ENCODE measurements at places on chromosomes 5 and 9. TPM values are rescaled to one million over a fixed set of nuclear protein-coding genes. Genes with fewer than 3 reads are reported as not detected.

Gene NPDC1
- total RNA-seq, result 384 TPM

Gene KIAA1958
- total RNA-seq, result 42.8 TPM

Gene PTAR1
- total RNA-seq, result 47.6 TPM

Gene C8G
- not detected for total RNA-seq

Gene LURAP1L
- 8.8 TPM for total RNA-seq

- no peaks in the 10 kb centered on the region for H3K36me3 ChIP-seq
- no peak overlapping the region for H3K4me3 ChIP-seq
- no peaks in the 10 kb centered on the region for H3K27me3 ChIP-seq
- no peaks in the 10 kb centered on the region for H3K4me1 ChIP-seq
These were observed 6.0 kb downstream of the UBQLN1 start for GRCh38 chr9:83701769-83702168.

- H3K36me3 ChIP-seq, result no peaks in the 10 kb centered on the region
- H3K4me3 ChIP-seq, result no peak overlapping the region
- H3K4me1 ChIP-seq, result peaks cover 6% of the 10 kb centered on the region
- H3K27ac ChIP-seq, result no peak overlapping the region
- no peak for DNase-seq
These were observed 65.4 kb downstream of the MED27 start for GRCh38 chr9:132014218-132014805.

- no peaks in the 10 kb centered on the region for H3K36me3 ChIP-seq
- H3K27me3 ChIP-seq, result no peaks in the 10 kb centered on the region
- H3K27ac ChIP-seq, result no peak overlapping the region
- no peaks in the 10 kb centered on the region for H3K4me1 ChIP-seq
- no peak for DNase-seq
These were observed 82.2 kb downstream of the SLC28A3 start for GRCh38 chr9:84258371-84258770.

GRCh38 chr5:127846884-127847283 lies 143.7 kb downstream of the CCDC192 start:
- DNase-seq, result no peak
- no peaks in the 10 kb centered on the region for H3K27me3 ChIP-seq
- H3K36me3 ChIP-seq, result no peaks in the 10 kb centered on the region

DNA sequence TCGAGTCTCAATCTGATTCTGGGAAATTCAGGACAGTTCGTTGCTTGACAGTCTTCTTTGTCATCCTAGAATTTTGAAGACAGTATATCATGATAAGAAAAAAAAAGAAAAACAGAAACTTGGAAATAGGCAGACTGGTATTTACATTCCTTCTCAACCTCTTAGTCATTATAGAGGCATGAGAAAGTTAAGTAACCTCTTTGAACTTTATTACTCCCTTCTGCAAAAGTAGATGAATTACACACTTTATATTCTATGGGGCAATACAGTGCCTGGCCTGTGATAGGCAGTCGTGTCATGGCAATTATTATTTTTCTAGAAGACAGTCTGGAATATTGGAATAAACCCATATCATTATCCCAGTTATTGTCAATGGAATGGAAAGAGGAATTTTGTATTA lies 828.9 kb downstream of the TLR4 start:
- H3K4me1 ChIP-seq, result no peaks in the 10 kb centered on the region
- no peaks in the 10 kb centered on the region for H3K36me3 ChIP-seq
- DNase-seq, result no peak
- no peaks in the 10 kb centered on the region for H3K27me3 ChIP-seq
- no peak overlapping the region for H3K4me3 ChIP-seq
- H3K27ac ChIP-seq, result no peak overlapping the region

Data from prostate gland (tissue), 2 donors.